Muscle of back (tissue), 13 donors: ENCODE measurements at places on chromosomes 7 and 10.
A peak's percentile ranks its signal among the peaks of the same experiment; 100 is the strongest.

- DNase-seq: no peak
These were observed 1127.7 kb downstream of the REEP3 start for GRCh38 chr10:64648915-64649314.

DNA sequence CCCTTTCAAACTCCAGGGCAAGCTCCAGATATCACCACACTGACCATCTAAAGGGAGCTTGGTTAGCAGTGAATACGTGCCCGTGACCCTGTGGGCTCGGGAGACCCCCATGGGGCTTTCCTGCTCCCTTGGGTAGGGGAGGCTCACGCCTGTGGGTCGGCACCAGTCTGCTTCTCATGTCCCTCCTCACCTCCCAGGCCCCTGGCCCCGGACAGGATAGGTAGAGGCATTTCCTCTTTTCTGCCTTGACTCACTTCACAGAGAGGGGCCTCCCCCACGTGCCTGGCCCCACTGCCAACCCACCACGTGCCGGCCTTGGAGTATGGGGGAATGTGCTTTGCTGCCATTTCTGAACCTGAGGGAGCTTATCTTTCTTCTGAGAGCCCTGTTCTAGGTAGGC, 131.3 kb upstream of the FAM20C start:
- DNase-seq: no peak

GRCh38 chr10:30374353-30374752, 25.3 kb upstream of the MTPAP start:
- no peak for DNase-seq

GRCh38 chr10:109019001-109019424, 904.3 kb downstream of the XPNPEP1 start:
- DNase-seq: peak; percentile 6

DNA sequence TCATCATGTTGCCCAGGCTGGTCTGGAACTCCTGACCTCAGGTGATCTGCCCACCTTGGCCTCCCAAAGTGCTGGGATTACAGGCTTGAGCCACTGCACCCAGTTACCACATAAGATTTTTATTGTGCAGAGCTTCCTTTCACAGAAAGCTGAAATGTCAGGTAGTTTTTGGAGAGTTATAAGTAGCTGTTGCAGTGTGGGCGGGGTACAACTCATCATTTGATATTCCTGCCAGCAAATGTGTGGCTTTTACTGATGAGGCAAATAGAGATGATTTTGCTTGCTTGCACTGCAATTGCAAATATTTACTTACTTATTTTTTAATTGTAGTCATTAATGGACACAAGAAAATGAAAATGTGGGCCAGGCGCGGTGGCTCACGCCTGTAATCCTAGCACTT, 32.4 kb downstream of the NKX2-3 start:
- DNase-seq: no peak

- DNase-seq: no peak
These were observed 245.0 kb downstream of the HDAC9 start for GRCh38 chr7:18740579-18740988.

GRCh38 chr7:19834566-19834965, 61.1 kb upstream of the TMEM196 start:
- no peak for DNase-seq

- DNase-seq: no peak
These were observed 44.2 kb downstream of the MINDY4 start for GRCh38 chr7:30815388-30815854.

DNA sequence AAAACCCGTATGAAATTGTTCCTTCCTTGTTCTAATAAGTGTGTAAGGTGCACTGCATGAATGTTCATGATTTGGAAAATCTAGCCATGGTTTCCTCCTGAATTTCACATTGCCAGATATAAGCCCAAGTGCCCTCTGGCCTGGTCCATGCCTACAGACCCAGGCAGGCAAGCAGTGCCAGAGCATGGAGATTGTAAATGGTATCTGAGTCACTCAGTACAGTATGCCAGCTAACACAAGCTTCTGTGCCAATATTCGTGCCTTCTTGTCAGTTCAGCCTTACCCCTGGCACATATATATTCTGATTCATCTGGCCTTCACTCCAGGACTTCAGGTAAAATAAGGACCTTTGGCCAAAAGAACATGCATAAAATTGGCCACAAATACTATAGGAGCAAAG, 38.4 kb upstream of the PDE1C start:
- DNase-seq: no peak

DNA sequence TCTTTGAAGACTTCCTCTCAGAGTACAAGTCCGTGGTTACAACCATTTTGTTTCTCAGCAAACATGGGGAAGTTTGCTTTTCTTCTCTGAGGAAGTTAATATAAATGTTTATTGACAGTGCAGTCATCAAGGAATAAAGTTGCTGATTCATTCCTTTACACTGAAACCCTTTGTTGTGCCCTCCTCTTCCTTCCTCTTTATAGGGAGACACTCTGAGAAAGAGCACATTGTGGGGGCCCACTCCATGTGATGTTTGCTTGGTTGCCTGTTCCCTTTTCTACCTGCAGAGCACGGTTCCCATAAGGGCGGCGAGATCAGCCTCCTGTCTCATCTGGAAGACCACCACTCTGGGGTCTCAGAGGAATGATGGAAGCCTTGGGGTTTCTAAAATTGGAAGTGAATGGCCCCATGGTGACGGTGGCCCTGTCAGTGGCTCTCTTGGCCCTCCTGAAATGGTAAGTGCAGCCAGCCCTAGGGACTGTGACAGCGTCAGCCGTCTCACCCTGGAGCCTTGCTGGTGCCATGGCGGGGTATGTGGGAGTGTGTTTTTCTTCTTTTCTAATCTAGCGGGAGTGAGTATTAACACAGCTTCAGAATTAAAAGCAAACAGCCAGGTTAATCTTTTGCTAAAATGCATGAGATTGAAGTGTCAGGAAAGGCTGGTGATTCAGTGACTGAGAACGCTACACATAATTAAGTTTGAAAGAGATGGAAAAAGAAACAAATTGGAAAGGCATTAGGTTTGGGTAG, at the start of gene TBXAS1:
Gene TBXAS1 (plus strand): TSS at position 240 of the 750 bp plus-strand sequence. CDS start 127 bp downstream, at position 367.
- DNase-seq: peak; percentile 6

- no peak for DNase-seq
These were observed 31.8 kb downstream of the NUDT1 start for GRCh38 chr7:2273866-2274265.

DNA sequence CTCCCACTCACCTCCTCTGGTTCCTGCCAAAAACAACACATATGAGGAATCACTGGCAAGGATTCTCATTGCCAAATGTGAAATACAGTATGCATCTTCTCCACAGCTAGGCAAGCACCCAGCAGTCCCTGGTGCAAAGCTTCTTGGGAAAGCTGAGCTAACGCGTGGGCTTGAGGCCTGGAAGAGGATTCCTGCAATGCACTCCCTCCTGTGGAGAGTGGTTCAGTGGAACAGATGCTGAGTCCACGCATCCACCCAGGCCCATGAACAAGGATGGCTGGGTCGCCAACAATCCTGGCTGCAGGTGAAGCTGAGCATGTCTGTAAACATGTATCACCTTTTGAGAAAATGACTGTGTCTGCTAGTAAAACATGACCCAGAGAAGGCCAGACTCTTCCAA, 113.2 kb upstream of the CHST15 start:
- DNase-seq: no peak

DNA sequence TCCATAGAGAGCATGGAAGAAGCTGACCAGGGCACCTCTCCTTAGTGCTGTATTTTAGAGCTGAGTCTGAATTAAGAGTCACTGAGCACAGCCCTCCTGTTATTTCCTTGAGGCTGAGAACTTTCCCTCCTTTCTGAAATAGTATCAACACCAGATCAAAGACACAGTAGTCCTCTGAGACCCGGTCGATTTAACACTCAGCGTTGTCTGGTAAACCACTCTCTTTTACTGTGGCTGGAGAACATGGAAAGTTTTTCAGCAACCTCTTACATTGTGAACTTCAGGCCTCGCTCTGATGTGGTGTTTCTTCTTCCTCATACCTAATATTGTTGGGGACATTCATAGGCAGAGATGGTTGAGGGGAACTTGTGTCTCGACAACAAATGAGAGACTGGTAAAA, 202.0 kb upstream of the MTPN start:
- no peak for DNase-seq

DNA sequence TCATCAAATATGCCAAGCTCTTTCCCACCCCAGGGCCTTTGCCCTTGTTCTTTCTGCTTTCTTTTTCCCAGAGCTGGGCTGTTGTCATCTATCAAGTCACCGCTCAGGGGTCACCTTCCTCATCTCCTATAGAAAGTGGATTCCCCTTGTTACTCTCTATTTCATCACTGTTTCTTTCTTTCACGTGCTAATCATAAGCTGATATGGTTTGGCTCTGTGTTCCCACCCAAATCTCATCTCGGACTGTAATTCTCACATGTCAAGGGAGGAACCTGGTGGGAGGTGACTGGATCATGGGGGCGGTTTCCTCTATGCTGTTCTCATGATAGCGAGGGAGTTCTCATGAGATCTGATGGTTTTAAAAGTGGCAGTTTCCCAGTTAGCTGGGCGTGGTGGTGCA, 17.0 kb upstream of the TIAL1 start:
- no peak for DNase-seq

DNA sequence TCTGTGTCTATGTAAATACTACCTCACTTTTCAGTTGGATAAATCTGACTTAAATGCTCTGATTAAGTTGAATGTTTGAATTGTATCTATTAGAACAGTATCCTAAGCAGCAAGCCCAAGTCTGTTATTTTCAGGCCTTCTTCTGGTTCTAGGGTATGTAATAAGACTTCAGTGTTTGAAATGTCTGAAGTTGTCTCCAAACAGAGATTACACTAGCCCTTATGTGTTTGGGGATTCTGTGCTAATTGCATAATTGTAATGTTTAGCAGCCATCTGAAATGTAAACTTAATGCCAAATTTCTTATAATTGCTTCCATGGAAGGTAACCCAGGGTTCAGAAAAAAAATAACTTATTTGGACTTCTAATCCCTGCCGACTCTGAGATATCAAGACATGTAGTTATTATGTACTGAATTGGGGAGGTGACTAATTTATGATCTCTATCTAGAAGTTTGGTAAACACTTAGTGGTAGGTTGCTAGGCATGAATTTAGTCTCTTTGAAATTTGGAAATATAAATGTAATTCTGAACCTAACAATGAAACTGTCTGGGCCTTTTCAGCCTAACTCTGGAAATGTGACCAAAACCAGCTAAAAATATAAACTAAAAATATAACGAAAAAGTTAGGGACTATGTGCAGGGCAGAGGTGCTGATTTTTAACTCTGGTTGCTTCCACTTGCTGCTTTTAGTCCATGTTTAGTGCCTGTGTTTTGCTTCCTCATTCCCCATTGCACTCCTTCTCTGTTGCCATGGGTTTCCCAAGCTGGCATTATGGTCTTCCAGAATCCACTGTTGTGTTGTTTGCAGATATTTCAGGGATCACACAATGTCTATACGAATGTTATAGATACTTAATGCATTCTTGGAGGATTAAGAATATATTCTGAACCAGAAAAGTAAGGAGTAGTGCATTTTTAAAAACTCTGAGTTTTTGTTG, 54.8 kb downstream of the MCU start:
- no peak for DNase-seq

DNA sequence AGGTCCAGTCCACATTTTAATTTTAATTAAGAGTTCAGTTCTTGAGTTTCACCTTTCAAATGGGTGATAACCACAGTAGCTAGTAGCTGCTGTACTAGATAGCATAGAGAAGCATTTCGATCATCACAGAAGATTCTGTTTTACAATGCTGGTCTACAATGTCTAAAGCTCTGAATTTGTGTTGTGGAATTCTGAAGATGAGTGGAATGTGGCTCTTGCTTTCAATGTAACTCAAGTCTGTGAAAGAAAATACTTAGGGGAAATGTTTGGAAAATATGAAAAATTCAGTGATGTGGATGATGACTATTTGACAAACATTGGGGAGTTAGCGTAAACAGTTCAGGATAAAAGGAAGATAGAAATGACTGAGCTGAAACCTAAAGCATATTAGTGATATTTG, 139.4 kb downstream of the GNAT3 start:
- DNase-seq: no peak

DNA sequence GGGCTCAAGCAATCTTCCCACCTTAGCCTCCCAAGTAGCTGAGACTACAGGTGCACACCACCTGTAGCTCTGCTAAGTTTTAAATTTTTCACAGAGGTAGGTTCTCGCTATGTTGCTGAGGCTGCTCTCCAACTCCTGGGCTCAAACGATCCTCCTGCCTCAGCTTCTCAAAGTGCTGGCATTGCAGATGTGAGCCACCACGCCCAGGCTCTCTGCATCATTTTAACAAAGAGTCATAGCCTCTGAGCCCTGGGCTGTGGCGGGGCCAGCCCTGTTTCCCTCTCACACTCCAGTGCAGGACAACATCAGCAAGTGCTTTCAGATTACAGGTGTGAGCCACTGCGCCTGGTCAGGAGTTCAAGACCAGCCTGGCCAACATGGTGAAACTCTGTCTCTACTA, 102.5 kb downstream of the COL26A1 start:
- DNase-seq: no peak

DNA sequence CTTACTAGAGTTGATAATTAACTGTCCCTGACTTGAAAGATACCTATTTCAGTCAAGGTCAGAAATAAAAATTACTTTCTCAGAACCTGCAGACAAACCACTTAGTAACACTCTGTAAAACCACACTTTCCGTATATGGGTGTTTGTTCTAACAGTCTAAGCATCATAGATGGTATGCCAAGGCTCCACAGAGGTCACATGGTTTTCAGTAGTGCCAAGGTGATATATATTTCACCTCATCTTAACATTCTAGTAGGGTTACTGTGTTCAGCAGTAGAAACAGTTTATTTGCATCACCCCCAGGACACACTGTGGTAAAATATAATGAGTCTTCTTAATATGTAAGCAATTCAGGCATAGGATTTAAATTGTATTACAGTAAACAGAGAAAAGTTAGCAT, 61.5 kb downstream of the KCND2 start:
- DNase-seq: no peak

- no peak for DNase-seq
These were observed 16.3 kb upstream of the ABLIM1 start for GRCh38 chr10:114674346-114674745.

GRCh38 chr7:157508477-157508881, 171.7 kb downstream of the DNAJB6 start:
- DNase-seq: no peak

DNA sequence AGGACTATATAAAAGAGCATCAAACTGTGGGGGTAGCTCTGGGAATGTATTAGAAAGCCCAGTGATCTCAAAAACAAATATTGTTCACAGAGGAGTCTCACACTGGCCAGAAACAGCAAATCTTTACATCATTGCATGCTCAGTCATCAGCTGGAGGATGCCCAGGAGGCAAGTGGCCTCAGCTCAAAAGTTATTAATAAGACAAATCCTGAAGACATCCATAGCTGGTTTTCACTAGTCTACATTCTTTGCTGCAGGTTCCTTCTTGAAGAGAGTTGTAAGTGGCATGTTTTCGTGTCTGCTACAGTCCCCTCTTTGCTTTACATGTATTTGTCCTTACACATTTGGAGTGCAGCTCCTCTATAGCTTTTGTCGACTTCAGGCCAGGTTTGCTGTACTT, 8.6 kb upstream of the CCDC7 start:
- DNase-seq: no peak

DNA sequence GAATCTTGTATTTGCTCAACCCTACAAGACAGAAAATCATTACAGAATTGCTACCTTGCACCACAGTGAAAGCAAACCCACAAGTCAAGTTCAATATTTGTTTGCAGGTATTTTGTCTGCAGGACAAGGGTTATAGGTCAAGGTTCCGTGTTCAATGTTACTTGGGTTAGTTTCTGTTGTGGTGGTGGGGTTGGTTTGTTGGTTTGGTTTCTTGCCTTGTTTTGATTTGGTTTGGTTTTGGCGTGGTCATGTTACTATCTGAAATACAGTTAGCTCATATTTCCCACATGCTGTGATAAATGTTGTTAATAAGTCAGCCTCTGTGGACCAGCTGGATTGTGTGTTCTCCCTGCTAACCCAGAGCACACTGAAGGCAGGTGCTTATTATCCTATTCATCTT, 75.6 kb upstream of the INSIG1 start:
- DNase-seq: no peak

- no peak for DNase-seq
These were observed at the start of gene FOXL3 for GRCh38 chr7:289756-290553. TSS of gene FOXL3 (plus strand) at chr7:290170. CDS start at chr7:290170, 0 bp downstream.
